ENCODE measurements at places on chromosomes 5 and 9.

DNA sequence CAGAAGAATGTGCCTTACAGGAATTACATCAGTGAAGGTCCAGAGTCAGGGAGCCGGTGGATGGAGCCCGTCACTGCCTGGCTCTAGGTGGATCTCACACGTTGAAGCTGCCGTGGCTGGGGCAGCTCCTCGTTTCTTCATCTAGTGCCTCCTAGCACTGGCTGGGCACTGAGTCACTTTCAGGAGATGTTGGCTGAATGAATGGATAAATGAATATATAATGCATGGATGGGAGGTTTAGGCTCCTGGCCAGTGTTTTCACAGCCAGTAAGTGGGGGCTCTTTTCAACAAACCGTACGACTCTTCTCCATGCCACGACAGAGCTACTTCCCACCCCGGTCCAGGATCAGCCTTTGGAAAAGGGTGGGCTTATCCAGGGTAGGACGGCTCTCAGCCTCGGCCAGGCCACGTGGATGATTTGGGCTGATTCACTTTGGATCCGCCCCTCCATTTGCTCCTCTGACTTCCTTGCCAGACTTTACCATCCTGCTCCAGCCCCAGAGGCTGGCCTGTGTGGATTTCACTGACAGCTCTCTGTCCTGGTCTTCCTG lies 1.3 kb upstream of the SH3PXD2B start:
- peak; percentile 27 for DNase-seq

GRCh38 chr5:82804155-82804690 lies 273.0 kb downstream of the TMEM167A start:
- no peak for DNase-seq

- DNase-seq, result no peak
These were observed at the start of gene GCNT4 for GRCh38 chr5:75052192-75053053. GCNT4 (minus strand) TSS chr5:75052558; CDS start chr5:75030037, 22,521 bp downstream.

GRCh38 chr5:142235870-142236672 lies 88.8 kb downstream of the SPRY4 start:
- no peak for DNase-seq

GRCh38 chr9:94892675-94893074 lies 166.2 kb downstream of the AOPEP start:
- no peak for DNase-seq

- no peak for DNase-seq
These were observed 47.0 kb downstream of the CRB2 start for GRCh38 chr9:123402981-123403509.

DNA sequence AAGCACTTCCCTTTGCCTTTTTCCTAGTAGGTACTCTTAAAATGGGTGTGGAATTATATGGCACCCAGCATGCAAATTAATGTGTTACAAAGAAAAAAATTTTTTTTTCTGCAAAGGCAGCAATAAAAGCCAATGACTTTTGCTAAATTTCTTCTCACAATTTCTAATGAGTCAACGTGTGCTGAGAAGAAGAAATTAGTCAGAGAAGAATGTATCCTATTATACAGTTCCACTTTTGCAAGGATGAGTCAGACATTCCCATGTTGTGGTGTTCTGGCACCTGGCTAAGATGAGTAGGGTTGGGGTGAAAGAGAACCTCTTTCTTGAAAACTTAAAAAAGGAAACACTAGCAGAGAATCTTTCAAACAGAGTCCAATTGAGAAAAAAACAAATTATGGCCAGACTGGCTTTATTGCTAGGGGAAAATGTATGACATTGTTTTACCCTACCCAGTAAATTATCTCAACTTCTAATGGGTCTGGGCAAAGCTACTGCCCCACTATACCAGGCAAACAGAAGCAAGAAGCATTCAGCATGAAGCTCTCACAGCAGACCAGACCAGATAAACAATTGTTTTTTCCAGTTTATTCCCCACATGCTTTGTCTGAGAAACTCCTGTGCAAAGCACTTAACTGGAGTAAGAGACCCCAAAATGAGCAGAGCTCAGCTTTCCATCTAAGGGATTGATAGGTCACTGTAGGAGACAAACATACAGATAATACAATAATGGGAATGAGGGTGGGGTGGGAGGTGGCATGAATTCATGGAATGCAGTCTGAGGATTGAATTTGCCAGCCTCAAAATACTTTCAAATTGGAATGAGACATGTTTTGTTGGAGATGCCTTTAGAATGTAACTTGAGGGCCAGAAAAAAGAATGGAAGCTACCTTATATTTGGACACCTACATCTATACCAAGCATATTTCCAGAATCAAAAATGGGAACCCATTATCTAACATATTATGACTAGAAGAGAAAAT lies 220.8 kb upstream of the RFX3 start:
- DNase-seq, result peak; percentile 87

DNA sequence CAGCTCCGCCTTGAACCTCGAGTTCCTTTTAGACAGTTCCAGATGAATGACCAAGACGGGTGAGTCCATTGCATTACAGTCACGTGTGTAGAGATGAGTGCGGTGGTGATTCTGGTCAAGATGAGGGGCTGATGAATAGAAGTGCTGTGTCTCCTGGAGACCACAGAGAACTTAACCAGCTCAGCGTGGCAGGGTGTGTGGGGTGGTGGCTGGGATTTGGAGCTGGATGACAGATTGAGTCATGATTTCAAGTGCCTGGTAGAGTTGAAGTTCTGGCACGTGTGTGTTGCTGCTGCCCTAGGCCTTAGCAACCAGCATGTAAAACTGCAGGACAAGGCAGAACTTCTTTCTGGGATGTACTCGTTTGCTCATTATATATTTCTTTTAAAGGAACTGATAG lies 53.3 kb downstream of the PRRC2B start:
- no peak for DNase-seq

DNA sequence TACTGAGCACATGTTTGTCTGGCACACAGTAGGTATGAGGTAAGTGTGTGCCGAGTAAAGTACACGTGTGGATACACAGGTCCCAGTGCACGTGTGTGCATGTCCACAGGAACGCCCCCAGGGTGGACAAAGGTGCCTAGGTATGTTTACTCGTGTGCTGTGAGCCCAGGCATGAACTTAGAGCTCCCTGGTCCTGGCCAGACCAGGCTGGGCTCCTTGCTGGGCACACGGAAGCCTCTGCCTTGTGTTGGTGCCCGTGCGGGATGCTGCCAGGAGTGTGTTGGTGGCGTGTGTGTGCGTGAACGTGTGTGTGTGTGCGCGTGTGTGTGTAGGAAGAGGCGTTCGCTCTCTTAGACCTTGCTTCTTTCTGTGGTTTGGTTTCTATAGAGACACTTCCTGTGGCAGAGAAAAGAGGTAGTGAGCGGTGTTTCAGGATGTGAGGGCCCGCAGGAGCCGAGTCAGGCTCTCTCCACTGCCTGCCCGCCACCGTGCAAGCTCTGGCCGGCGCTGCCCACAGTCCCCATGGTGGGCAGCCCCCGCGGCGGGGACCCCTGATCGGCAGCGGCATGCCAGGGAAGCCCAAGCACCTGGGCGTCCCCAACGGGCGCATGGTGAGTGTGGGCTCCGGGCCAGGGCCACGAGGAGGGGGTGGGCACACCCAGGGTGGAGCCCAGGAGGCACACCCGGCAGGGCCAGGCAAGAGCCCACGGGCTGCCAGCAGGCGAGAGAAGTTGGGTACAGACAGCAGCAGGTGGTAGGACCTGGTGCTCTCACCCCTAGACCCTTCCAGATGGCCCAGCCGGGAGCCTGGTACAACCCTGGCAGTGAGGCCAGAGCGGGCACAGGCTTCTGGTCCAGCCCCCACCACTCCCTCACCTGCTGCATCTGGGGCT lies at the start of gene RGS14:
RGS14 (plus strand) TSS at position 466 of the 893 bp plus-strand sequence; CDS start at position 567, 101 bp downstream.
- DNase-seq, result peak; percentile 67

DNA sequence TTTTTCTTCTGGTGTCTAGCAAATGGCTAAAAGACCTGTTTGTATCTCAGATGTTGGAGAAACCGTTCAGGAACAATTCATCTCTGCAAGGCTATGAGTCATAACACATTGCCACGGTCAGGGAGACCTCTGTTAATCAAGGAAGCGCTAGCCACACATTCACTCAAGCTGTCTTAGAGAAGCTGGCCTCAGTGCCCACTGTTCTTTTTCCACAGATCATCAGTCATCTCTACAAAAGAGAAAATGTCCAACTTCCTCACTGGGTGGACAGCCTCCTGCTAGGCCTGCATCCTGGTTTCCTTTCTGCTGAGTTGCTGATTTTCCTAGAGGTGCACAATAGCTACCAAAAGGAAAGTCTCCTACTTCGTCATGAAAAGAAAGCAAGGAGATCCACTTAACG lies 360.5 kb downstream of the BNC2 start:
- DNase-seq, result peak; percentile 78

- no peak for DNase-seq
These were observed 467.2 kb downstream of the KIF4B start for GRCh38 chr5:155480731-155481131.

GRCh38 chr5:2187156-2187555 lies 304.4 kb upstream of the IRX4 start:
- no peak for DNase-seq

DNA sequence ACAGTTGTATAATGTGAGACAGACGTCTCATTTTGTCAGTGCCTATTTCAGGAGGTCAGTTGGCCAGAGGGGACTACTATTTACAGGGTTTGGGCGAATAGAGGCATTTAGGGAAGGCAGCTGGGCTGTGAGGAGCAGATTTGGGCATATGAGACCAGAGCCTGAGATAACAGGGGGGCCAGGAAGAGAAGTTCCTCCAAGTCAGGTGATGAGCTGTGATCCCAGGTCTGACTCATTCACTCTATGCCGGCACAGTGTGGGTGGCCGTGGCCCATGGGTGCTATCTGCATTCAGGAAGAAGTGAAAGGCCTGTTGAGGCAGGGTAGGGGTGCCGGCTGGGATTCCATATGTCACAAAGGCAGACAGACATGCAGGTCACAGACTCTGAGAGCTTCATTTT lies 142.8 kb downstream of the PDZD2 start:
- DNase-seq, result no peak
